ENCODE measurements at places on chromosomes 16 and 17.

GRCh38 chr17:76547642-76548202, 7.9 kb downstream of the PRCD start:
- no peak for DNase-seq

DNA sequence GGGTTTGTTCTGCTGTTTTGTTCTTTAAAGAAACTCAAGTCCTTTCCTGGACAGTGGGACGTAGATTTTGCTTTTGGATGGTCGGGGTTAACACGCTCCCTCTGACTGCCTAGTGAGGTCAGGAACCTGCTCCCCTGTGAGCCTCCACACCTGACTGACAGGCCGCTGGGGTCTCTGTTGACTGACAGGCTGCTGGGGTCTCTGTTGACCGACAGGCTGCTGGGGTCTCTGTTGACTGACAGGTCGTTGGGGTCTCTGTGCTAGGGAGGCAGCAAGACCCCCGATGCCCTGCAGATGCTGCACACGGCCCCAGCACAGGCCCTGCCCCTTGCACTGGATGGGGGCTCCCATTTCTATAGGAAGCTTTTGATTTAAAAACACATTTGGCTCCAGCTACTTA, 33.5 kb downstream of the LMF1 start:
- DNase-seq = no peak

- DNase-seq = no peak
These were observed 47.8 kb upstream of the AMZ2 start for GRCh38 chr17:68199837-68200688.

- no peak for DNase-seq
These were observed 173.7 kb upstream of the HS3ST3A1 start for GRCh38 chr17:13775450-13775849.

- no peak for DNase-seq
These were observed 604.5 kb downstream of the WWOX start for GRCh38 chr16:78703936-78704335.

GRCh38 chr16:30499284-30499683, 26.7 kb downstream of the ITGAL start:
- no peak for DNase-seq

Measured in kidney tubule cell (primary cell).